ENCODE measurements at places on chromosomes 5 and 9. TPM values are rescaled to one million over a fixed set of nuclear protein-coding genes. Genes with fewer than 3 reads are reported as not detected.

Gene SPATA31D4
- total RNA-seq, result not detected

- H3K27me3 ChIP-seq, result peaks cover 15% of the 10 kb centered on the region
- H3K27ac ChIP-seq, result no peak overlapping the region
- DNase-seq, result no peak
- no peak overlapping the region for H3K4me3 ChIP-seq
These were observed 11.0 kb upstream of the DENND1A start for GRCh38 chr9:123940721-123941523.

Gene SNX18
- total RNA-seq, result 13.3 TPM

GRCh38 chr9:137645211-137645610, 26.4 kb downstream of the EHMT1 start:
- DNase-seq, result no peak
- no peak overlapping the region for H3K27ac ChIP-seq
- H3K4me3 ChIP-seq, result no peak overlapping the region
- H3K27me3 ChIP-seq, result no peaks in the 10 kb centered on the region
- H3K4me1 ChIP-seq, result peaks cover 22% of the 10 kb centered on the region
- peaks cover 50% of the 10 kb centered on the region for H3K36me3 ChIP-seq

Gene PCA3
- total RNA-seq, result not detected

Gene GRM6
- not detected for total RNA-seq
